A549 (cell line): ENCODE measurements at places on chromosomes 7 and 10.

GRCh38 chr7:53607961-53608360, 572.5 kb downstream of the POM121L12 start:
- no peak for DNase-seq

DNA sequence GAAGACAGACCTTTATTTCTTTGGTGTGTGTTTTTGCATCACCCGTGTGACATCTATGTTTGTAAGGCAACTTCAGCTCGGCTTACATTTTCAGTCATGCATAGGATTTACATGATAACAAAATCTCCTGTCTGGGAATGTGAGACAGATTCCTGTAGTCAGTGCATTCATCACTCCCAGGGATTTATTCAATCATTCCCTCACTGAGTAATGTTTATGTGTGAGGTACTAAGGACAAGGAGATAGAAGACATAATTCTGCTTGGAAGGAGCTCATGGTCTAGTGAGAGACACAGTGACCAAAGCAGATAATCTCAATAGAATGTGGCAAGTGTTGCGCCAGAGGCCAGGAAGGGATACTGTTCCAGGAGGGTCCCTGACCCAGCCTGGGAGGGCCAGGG, 35.2 kb upstream of the BMPER start:
- DNase-seq = no peak

GRCh38 chr10:62011558-62011957, 110.1 kb downstream of the ARID5B start:
- DNase-seq = no peak

- no peak for DNase-seq
These were observed 133.4 kb downstream of the LRRC4 start for GRCh38 chr7:127897704-127898454.

- DNase-seq = no peak
These were observed 369.9 kb downstream of the CNTNAP2 start for GRCh38 chr7:146486519-146486918.

GRCh38 chr10:100792574-100792973, 47.2 kb downstream of the PAX2 start:
- DNase-seq = no peak

DNA sequence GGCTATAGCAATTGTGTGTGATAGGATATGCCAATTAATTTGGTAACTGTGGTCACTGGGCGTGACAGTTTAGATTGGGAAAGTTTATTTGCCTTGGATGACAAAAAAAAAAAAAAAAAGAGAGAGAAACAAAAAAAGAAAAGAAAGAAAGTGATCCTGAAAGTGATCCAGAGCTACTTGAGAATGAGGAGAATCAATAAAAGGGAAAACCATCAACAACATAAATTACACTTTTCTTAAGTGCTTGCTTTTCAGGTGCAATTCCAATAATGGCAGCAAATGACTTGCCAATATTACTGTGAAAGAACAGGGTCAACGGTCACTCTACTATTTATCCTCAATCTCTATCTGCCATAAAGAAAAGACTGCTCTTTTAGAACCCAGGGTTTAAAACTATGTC, 191.8 kb upstream of the SEMA3C start:
- DNase-seq = no peak

DNA sequence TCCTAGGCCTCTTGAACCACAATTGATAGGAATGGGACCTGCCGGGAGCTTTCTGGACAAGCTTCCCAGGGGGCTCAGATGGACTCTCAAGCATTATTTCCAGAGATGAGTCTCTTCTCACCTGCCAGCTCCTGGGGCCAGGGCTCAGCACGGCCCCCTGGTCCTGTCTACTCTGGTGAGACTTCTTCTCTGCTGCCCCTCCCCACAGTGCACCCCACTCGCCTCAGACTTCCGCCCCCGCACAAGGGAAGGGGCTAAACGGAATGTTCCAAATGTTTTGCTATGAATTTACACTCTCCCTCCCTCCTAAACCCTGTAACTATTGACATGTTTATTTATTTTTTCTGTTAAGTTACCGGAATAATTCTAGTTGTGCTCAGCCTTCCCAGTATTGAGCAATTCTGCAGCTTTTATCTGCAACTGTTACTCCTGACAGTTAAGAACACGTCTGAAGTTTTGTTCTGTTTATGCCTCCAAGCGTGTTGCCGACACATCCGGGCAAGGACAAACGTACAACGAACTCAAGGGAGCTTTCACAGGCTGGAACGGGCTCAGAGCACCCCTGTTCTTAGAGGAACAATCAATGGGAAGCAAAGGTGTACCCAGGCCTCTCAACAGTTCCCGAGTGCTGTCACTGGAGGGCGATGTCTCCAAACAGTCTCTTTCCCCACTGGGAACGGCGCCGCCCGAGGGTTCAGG, 55.2 kb downstream of the FHIP2A start:
- peak; percentile 68 for DNase-seq

- DNase-seq = no peak
These were observed 22.8 kb downstream of the FAM107B start for GRCh38 chr10:14751921-14752320.

GRCh38 chr10:88347022-88347421, 236.1 kb downstream of the RNLS start:
- no peak for DNase-seq

GRCh38 chr7:135151132-135151531, 3.3 kb downstream of the TMEM140 start:
- DNase-seq = no peak

DNA sequence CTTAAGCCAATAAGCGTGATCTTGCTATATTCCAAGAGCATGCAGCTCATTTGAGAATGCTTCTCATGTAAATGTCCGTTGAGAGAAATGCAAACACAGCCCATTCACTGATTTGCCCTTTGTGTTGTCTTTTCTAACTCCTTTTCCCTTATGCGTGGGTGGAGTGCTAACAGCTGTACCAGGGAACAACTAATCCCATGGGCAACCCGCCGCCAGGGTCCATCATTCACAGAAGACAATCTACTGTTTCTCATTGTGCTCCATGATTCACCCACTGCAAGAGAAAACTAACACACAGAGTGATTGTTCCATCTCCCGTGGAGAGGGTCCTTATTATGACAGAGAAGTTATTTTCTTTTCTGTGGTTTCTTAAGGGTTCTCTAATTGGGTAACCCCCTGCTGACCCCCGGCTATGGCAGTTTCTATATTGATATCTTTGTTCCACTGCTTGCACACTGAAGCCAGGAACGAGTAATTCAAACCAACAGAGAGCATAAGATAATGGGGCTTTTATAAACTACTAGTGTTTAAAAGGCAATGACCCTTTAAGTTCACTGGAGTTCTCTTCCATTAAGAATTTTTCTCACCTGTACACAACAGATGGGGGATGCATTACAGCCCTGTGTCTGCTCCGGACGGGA, 298.7 kb downstream of the BAMBI start:
- no peak for DNase-seq

DNA sequence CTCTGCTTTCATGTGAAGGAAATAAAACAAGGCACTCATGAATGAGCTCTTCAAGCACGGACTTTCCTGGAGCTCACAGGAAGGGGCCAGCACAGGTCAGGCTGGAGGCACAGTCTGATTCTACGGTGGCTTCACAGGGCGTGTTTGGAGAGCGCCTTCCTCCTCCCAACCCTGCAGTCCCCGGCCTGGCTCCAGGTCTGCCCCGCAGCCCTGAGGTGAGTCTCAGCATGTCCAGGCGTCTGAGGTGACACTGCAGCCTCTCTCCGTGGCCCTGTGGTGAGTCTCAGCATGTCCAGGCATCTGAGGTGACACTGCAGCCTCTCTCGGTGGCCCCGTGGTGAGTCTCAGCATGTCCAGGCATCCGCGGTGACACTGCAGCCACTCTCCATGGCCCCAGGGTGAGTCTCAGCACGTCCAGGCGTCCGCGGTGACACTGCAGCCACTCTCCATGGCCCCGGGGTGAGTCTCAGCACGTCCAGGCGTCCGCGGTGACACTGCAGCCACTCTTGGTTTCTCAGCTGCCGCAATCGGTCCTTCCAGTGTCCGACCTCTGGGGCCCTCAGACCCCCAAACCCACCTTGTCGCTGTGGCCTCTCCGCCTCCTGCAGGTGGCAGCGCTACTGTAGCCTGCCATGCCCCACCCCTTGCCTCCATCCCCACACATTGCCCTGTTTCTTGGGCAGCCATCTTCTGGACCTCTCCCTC, 381.7 kb downstream of the DNAJB6 start:
- no peak for DNase-seq

GRCh38 chr10:133378251-133379096, 588 bp upstream of the PAOX start:
- DNase-seq = peak; percentile 48

GRCh38 chr10:115525141-115525540, 432.0 kb downstream of the ATRNL1 start:
- no peak for DNase-seq

- DNase-seq = no peak
These were observed 156.2 kb downstream of the EVX1 start for GRCh38 chr7:27398851-27399250.

DNA sequence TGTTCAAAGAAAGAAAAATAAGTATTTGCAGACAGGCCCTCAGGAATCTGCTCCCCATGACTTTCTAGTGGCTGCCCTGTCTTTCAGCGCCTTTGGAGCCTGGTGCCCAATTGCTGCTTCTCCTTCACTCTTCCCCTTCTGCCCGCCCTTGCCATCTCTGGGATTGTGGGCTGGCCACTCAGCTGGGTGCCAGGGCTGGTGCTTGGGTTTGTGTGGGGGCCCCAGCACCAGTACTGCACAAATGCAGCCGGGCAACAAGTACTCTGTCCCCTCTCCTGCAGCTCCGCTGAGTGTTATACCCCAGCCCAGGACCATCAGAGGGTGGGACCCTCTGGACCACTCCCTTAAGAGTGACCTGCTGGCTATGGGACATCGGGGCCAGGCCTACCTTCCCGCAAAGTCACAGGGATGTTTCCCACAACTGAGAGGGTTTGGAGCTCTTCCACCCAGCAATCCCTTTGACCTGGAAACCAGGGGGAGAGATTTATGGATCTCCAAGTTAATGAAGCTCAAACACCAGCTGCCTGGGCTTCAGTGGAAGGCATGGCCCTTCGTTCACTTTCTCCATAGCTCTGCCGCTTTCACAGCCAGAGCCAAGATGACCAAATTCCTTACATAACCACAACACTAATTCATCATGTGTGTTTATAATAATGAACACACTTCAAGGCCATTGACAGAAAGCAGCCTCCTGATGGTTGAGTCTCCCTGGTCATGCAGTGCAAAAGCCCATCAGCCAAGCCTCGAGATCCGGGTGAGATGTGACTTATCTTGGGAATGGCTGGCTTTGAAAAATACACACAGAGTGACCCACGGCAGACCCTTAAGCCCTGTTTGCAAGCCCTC, 313.9 kb upstream of the ZNF32 start:
- no peak for DNase-seq

DNA sequence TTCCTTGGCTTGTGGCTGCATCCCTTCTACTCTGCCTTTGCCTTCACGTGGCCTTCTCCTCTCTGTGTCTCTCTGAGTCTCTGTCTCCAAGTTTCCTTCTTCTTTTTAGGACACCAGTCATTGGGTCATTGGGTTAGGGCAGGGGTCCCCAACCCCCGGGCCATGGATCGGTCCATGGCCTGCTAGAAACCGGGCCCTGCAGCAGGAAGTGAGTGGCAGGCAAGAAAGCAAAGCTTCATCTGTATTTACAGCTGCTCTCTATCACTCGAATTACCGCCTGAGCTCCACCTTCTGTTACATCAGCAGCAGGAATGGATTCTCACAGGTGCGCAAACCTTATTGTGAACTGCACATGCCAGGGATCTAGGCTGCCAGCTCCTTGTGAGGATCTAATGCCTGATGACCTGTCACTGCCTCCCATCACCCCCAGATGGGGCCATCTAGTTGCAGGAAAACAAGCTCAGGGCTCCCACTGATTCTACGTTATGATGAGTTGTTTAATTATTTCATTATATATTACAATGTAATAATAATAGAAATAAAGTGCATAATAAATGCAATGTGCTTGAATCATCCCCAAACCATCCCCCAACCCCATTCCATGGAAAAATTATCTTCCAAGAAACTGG, 47.9 kb upstream of the DOCK1 start:
- no peak for DNase-seq

GRCh38 chr7:80879849-80880248, 39.0 kb downstream of the SEMA3C start:
- no peak for DNase-seq

DNA sequence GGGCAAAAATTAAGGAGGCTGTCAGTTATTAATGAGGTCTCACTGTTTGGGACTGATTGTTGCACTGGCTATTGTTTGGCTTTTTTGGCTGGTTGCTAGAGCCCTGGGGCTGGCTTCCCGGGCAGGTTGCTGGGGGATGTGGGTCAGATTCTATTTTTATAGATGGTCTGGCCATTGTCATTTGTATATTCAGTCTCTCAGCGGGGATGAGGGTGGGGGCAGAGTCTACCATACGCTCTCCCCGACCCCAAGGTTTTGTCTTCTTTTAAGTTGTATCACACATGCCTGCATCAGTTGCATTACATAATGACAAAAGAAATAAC, 84.3 kb upstream of the GRB10 start:
- DNase-seq = no peak

- DNase-seq = no peak
These were observed 308.4 kb downstream of the FGFR2 start for GRCh38 chr10:121289800-121290199.

- DNase-seq = peak; percentile 85
These were observed 31.8 kb upstream of the TOMM7 start for GRCh38 chr7:22854158-22855048.

DNA sequence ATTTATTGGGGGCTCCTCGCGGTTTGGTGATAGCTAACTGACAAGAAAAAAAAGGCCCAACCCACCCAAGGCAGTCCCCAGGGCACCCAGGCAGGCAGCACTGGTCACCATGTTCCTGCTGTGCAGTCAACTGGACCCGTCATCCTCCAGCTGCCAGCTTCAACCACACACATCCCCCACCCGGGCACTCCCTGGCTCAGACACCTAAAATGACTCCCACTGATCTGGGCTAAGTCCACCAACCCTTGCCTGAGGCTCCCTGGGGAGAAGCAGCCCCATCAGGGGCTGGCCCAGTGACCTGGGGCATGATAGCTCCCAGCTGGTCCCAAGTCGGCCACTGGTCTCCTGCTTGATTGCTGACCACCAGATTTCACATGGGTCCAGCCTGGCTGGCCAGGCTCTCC, 161.8 kb downstream of the NRF1 start:
- DNase-seq = no peak

DNA sequence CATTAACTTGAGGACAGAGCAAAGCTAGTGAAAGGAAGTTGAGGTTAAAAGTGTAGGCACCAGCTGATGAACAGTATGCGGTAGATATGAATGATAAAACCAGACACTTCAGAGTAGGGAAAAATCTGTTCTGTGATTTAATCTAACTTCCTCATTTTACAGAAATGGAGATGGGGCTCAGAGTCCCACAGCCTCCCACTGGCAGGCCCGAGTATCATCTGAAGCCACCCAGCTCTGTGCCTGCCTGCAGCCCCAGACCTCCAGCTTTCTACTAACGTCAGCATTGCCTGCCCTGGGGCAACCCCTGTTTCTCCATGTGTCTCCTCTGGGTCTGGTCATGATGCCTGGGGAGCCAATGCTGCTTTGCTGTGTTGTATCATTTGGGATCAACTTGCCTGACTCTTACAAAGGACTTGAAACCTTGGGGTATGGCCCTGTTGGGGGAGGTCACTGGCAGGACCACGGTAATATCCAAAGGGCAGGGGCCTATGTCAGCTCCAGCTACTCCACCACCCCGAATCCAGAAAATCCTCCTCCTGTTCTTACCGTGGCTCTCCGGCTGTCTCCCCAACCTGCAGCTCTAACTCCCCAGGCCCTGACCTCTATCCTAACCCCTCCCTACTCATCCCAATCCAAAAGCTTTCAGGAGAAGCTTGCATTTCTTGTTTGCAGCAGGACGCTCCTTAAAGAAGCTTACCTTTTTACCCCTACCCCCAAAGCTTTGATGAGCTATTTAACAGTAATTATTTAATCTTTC, 56.2 kb upstream of the NPY start:
- DNase-seq = no peak

- DNase-seq = no peak
These were observed 11.3 kb downstream of the COL26A1 start for GRCh38 chr7:101373812-101374614.
